CD4-positive, alpha-beta T cell (primary cell): ENCODE measurements at places on chromosomes 2 and 18.

GRCh38 chr2:19762142-19762541 is 139.6 kb downstream of the TTC32 start:
- no peak for DNase-seq

DNA sequence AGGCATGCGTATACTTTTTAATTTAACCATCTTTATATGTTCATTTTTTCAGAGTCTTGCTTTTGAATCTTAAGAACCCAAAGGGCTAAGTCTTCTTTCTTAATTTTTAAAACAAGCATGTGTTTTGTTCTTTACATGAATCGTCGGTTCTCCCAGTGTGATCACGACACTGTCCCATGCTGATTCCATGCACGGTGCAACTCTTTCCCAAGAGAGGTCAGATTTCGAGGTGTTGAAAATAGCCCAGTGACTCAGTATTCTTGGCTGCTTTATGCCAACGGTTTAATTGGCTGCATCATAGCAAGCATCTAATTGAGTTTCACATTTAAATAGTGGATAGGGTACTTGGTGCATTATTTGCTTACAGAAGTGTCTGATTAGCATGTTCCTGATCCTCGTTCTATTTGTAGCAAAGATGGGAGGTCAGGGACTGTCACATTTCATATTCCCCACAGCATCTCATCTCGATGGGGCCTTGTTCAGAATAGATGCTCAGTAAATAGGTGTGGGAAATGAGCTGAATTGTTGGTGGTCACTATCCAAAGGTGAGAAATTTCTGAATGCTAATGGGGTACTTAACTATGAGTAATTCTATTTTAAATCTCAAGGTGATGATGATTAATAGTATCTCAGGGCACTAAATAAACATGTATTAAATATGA is 2.8 kb downstream of the NPAS2 start:
- no peak for DNase-seq

- no peak for DNase-seq
Measured at GRCh38 chr18:40108596-40108995, 1846.4 kb upstream of the PIK3C3 start.

- no peak for DNase-seq
Measured at GRCh38 chr18:54125429-54125828, 99.0 kb downstream of the MBD2 start.

GRCh38 chr2:202149155-202149762 is 76.2 kb downstream of the KIAA2012 start:
- DNase-seq: no peak

DNA sequence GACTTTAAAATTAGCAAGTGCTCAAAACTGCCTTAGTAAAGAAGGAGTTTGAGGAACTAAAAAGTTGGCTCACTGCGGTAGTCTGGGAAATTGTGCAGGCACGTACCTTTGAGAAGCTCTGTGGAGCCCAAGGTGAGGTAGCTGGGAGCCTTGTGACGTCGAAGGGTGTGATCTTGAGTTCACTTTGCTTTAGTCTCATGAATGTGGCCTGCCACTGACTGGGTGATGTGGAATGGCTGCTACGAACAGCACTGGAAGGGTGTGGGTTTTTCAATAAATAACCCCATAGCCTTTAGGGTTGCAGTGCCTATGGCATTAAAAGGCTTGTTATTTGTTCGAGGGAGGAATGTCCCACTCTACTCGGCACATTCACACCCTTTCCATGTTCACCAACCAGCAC is 312.3 kb downstream of the PRKCE start:
- DNase-seq: no peak

- no peak for DNase-seq
Measured at GRCh38 chr2:134161170-134161547, 92.7 kb upstream of the MGAT5 start.

GRCh38 chr18:30775629-30776028 is 266.9 kb downstream of the DSC3 start:
- no peak for DNase-seq

- no peak for DNase-seq
Measured at GRCh38 chr2:195610717-195611116, 46.3 kb upstream of the SLC39A10 start.

DNA sequence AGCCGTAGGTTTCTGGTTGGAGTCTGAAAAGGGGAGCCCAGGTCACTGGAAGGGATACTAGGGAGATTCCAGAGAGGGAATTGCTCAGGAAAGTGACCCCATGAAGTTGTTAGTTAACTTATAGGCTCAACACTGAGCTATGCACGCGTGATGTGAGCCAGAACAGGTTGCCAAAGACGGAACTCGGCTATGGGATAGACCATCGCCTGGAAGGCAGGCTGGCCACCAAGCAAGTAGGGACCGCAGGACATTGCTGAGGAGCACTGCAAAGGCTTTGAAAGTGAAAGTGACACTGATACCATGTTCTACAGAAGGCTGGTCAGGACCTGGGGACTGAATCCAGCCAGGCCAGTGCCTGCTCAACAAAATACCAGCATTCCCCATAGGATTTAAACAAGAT is 7.3 kb downstream of the FARP2 start:
- DNase-seq: no peak

GRCh38 chr2:200713704-200714064 is 98.0 kb upstream of the BZW1 start:
- no peak for DNase-seq

- DNase-seq: no peak
Measured at GRCh38 chr2:240129731-240130392, 6.2 kb downstream of the COPS9 start.

DNA sequence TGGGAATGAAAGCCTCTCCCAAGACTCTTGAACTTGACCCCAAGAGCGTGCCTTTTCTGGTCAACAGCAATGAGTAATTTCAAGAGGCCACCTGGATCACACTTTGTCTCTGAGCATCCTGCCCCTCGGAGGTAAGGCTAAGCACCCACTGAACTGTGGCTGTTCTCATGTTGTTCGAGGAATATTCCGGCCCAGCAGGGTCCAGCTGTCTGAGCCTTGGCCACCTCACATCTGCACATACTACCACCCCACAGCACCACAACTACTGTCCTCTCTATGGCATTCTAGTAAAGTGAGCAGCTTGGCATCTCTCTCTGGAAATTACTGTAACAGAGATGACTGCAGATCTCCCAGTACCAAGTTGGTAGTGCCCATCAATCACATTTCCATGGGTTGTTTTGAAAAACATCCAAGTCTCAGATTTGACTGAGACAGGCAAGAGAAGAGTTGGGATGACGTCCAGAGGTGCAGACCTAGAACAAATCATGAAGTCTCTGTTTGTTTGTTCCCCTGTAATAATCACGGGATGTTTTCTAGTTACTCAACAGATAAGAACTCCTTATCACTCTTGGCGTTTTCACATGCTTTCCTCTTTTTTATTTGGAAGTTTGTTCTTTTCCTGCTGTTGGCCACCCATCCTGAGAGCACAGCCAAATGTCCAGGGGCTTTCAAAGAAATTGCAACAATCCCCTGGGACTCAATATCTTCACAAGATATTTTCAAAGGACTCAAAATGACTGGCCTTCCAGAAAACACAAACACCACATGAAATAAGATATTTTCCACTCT is 336.0 kb upstream of the TNP1 start:
- DNase-seq: no peak

DNA sequence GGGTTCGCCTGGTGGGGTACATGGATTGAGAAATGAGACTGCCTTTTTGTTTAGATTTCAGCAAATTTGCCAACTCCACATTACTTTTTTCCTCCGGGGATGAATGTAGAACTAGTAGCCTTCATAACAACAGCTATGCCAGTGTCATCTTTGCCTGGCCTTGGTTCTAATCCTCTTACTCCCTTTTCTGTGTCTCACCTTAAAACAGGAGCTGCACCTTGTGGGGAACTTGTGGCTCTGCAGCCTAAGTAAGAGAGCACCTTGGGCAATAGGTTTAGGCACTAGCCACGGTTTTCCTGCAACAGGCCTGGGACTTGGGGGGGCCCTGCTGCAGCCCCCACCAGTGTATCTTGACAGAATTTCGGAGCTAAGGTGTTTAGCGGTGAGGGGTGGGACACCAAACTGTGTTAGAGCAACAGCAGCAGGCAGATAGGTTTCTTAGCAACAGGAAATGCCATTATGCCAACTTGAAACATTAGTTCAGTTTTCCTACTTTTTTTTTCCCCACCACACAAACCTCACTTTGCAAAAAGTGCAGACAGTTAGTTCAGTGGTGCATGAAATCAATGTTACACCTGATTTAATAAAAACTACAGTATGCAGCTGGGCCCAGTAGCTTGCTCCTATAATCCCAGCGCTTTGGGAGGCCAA is 173.7 kb downstream of the PRKCE start:
- DNase-seq: no peak

DNA sequence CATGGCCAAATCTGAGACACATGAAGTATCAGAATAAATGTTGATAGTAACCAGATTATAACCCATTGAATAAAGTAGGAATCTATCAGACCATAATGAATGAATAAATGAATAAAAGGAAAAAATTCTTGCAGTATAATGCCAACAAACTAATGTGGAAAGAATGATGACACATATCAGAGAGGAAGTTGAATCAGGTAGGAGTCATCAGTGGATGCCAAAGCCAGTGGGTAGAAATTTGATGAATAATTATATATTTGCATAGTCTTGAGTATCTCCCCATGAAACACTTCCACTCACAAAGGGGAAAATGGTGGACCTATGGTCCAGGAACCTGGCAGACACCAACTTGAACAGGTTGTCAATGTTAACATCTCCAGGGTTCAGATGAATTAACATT is 68.6 kb downstream of the GALNT3 start:
- no peak for DNase-seq

DNA sequence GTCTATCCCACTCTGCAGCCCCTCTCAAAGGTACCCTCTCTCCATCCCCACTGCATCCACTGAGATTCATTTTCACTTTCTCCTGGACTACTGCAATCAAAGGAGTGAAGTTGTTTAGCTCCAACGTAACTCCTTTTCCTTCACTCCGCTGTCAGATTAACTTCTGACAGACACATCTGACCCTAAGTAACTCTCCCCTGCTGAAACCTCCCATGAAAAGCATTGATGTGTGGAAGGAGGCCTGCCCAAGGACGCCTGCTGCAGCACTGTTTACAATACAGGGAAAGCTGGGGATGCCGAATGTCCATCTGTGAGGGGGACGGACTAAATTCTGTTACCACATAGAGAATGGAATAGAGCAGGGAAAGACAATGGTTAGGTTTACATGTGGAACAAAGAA is 114.8 kb downstream of the TMEM163 start:
- DNase-seq: no peak

- DNase-seq: no peak
Measured at GRCh38 chr2:47896450-47896968, 9.8 kb downstream of the FBXO11 start.

GRCh38 chr2:236768393-236769140 is 198.9 kb downstream of the ACKR3 start:
- DNase-seq: no peak

GRCh38 chr2:204264085-204264553 is 281.2 kb upstream of the PARD3B start:
- no peak for DNase-seq

DNA sequence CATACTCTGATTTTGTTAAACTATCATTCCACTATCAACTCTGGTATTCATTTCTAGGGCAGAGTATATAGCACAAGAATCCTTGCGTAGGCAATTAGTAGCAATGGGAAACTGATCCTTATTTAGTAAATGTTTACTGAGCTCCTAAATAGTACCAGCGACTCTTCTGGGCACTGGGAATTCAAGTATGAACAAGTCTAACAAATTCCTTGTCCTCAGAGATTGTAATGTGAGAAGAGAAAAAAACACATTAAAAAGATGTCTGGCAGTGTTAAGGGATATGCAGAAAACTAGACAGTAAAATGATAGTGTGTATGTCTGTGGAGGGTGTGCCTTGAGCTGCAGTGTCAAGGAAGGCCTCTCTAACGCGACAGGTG is 721 bp downstream of the METTL5 start:
- DNase-seq: no peak

DNA sequence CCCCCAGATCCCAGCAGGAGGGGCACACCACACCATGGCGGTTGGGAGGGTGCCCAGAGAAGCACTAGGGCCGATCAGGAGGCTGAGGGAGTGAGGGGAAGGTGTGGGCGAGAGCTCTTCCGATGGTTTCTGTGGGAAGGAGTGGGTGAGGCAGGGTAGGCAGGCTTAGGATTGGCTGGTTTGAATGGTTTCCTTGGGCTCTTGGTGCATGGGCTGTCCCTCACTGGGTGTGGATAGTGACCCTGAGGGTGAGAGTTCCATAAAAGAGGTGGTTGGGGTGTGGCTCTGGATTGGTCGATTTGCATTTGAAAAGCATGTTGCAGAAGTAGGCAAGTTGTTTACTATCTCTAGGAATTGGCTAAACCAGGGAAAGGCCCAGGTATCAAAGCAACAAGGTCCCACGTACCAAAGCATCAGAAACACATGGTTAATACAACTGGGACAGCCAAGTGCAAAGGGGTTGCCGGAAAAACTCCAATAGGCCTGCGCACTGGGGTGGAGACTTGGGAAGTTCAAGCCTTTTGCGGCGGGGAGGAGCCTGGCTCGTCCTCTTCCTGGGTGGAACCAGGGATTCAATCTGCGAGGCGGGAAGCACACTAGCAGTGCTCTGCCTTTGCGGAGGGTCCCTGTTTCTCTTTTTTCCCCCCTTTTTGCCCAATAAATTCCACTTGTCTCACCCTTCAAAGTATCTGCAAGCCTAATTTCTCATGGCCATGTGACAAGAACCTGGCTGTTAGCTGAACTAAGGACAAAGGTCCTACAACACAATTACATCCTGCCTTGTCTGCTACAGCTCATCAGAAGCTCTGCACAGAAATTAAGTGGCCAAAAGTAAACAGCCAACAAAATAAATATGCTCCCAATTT is 43.2 kb downstream of the IL1R2 start:
- no peak for DNase-seq

GRCh38 chr18:41343808-41344207 is 611.2 kb upstream of the PIK3C3 start:
- DNase-seq: no peak

DNA sequence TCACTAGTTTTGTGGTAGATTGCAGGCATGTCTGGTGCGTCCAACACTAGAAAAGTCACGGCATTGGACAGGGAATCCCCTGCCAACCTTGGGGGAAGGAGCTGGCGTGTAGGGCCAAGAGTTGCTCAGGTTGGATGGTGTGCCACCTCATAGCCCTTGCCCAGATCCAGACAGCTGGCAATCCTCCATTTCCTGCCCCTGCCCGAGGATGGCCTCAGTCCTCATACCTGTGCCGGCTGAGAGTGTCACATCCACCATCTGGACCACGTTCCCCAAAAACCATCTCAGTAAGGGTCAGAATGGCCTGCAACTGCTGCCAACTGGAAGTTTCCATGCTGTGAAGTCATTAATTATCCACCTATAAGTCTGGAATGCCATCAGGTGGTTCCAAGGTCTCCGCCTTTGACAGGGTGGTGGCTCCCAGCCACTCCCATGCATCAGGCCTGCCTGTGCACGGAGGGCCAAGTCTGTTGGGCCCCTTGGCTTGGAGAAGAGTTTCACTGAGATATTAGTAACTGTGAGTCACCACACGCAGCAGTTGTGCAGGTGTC is 55.0 kb downstream of the IMPA2 start:
- DNase-seq: no peak

GRCh38 chr18:61831071-61831470 is 61.7 kb downstream of the RNF152 start:
- DNase-seq: no peak

GRCh38 chr2:109320195-109320922 is 191.4 kb downstream of the SH3RF3 start:
- DNase-seq: no peak
